ENCODE measurements at places on chromosomes 4 and X. TPM values are rescaled to one million over a fixed set of nuclear protein-coding genes. Genes with fewer than 3 reads are reported as not detected.

DNA sequence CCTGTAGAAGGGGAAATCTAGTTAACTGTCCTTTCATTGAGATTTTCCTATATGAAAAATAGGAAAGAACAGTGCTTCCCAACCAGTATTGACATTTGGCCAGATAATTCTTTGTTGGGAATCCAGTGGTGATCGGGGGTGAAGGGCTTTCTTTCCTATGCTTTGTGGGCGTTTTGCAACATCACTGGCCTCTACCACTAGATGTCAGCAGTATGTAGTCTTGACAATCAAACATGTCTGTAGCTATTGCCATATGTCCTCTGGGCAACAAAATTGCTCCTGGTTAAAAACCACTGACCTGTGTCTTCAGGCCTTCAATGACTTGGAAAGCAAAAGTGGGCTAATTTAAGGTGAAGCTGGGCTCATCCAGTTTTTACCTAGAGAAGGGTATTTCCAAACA is 658.5 kb downstream of the DACH2 start:
- H3K4me1 ChIP-seq = no peaks in the 10 kb centered on the region
- H3K27me3 ChIP-seq = no peaks in the 10 kb centered on the region
- no peak overlapping the region for H3K27ac ChIP-seq

GRCh38 chr4:47538111-47538824 is 53.2 kb downstream of the ATP10D start:
- no peak overlapping the region for H3K27ac ChIP-seq
- H3K4me3 ChIP-seq = no peak overlapping the region
- no peak for DNase-seq
- H3K4me1 ChIP-seq = no peaks in the 10 kb centered on the region
- H3K27me3 ChIP-seq = no peaks in the 10 kb centered on the region
- H3K36me3 ChIP-seq = peaks cover 89% of the 10 kb centered on the region

GRCh38 chrX:39774774-39775328 is 322.9 kb downstream of the BCOR start:
- H3K36me3 ChIP-seq = no peaks in the 10 kb centered on the region
- H3K27me3 ChIP-seq = peaks cover 3% of the 10 kb centered on the region
- peaks cover 10% of the 10 kb centered on the region for H3K4me1 ChIP-seq

- DNase-seq = peak; percentile 21
- no peak overlapping the region for H3K4me3 ChIP-seq
- no peak overlapping the region for H3K27ac ChIP-seq
- no peaks in the 10 kb centered on the region for H3K27me3 ChIP-seq
- no peaks in the 10 kb centered on the region for H3K4me1 ChIP-seq
Observed at GRCh38 chrX:13489454-13489853, 79.9 kb upstream of the EGFL6 start.

DNA sequence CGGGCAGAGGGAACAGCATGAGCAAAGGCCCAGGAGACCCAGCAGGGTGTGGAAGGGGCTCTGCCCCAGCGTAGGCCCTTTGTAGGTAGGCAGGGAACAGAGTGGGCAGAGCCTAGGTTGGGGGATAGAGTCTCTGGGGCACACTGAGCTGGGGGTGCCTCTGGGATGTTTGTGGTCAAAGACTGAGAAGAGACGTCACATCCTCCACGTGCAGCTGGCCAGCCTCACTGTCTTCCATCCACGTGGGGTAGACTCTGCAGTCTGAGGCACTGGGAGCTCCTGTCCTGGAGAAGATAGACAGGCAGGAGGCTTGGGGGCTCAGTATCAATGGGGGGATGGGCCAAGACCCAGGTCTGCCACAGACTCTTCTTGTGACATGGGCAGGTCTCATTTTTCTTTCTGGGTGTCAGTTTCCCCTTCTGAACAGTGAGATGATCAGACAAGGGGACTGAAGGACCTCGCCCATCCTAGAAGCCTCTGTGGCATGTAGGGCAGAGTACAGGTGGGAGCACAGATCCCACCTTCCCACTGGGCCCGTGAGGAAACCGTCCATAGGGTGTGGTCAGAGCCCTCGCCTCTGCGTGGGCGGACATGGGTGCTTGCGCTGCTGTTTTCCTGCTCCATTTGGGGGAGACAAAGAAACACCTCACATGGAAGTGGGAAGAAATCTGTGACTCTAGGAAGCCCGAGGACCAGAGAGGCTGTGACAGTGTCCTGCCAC is 22.9 kb downstream of the WFS1 start:
- H3K4me1 ChIP-seq = no peaks in the 10 kb centered on the region
- H3K27me3 ChIP-seq = no peaks in the 10 kb centered on the region
- no peak overlapping the region for H3K27ac ChIP-seq
- H3K4me3 ChIP-seq = no peak overlapping the region

The CHST7 gene
- total RNA-seq = 9.1 TPM

All from heart left ventricle (tissue), 16 donors.